ENCODE measurements at places on chromosomes 3 and 15. TPM values are rescaled to one million over a fixed set of nuclear protein-coding genes. Genes with fewer than 3 reads are reported as not detected.

DNA sequence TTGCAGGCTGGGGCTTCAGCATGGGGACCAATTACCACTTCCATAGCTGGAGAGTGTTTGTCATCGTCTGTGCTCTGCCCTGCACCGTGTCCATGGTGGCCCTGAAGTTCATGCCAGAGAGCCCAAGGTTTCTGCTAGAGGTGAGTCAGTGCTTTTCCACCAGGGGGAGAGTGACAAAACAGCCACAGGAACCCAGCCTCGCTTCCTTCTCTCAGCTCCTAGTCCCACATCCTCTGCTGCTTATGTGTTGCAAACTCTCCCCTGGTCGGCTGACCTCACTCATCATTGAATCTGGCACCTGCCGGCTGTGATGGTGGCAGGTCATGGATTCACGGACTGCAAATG is 158.3 kb downstream of the SV2B start:
- no peak for DNase-seq

- DNase-seq: no peak
Observed at GRCh38 chr3:189316296-189317019, 144.7 kb downstream of the TPRG1 start.

DNA sequence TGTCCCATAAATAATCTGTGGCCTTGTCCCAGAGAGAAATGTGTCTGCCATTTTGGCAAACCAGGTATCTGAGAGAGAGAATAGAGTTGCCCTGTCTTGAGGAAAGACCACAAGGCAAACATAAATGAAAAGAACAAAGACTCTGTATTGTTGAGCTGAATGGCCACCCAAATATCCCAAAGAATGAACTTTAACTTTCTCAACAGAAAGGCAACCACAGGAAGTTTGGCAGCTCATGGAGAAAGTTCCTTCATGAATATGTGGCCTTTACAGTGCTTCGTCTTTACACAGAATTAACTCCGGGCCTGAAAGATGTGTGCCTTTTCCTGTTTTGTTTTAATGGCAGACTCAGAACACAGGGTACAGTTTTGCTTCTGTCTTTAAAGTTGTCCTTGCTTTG is 41.4 kb upstream of the THBS1 start:
- DNase-seq: no peak

GRCh38 chr15:99857836-99858235 is 124.6 kb upstream of the LYSMD4 start:
- DNase-seq: no peak

DNA sequence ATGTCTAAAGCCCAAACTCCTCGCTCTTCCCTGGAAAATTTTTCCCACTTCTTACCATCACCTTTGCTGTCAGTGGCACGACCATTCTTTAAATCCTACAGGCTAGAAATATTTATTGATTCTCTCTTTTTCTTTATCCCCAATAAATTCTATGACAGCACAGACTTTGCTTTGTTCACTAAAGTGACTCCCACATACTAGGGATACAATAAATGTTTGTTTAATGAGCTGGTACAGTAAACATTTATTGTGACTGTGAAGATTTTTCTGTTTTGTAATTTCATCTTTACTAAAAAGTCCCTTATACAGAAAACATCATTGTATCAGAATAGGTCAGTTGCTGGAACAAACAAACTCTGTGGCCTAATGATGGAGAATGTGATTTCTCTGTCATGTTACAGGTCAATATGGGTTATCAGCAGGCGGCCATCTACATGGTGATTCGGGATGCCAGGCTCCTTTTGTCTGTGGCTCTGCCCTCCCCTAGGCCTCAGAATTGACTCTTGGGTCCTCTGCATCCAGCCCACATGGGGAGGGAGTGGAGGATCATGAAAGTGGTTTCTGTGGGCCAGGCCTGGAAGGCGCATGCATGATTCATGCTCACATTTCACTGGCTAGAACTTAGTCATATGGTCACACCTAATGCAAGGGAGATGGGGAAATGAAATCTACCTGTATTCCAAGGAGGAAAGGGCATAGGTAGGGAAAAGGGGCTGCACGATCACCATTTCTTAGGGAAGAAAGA is 22.7 kb upstream of the KNG1 start:
- no peak for DNase-seq

DNA sequence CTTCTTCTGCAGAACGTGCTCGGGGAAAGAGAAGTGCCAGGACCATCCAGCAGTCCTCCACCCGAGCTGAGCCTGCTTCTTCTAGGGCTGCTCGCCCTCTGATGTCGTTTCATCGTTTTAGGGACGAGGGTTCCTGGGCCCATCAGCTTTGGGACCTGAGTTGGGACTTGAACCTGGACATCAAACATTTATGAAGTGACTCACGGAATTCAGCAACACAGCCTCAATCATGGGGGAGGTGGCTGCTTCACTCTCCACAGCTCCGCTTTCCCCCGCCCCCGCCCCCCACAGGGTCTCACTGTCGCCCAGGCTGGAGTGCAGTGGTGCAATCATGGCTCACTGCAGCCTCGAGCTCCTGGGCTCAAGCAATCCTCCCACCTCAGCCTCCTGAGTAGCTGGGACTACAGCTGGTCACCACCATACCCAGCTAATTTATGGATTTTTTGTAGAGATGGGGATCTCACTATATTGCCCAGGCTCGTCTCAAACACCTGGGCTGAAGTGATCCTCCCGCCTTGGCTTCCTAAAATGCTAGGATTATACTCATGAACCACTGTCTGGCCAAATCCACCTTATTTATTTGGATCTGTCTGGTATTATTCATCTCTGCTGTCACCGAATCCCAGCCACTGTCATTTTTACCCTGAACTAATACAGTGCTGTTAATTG is 725 bp upstream of the SCAMP2 start:
- DNase-seq: peak; percentile 7

- no peak for DNase-seq
Observed at GRCh38 chr15:47844437-47844836, 127.1 kb downstream of the SEMA6D start.

- no peak for DNase-seq
Observed at GRCh38 chr15:72174551-72175165, 22.9 kb downstream of the GRAMD2A start.

GRCh38 chr15:81275711-81276392 is 48.1 kb downstream of the STARD5 start:
- no peak for DNase-seq

DNA sequence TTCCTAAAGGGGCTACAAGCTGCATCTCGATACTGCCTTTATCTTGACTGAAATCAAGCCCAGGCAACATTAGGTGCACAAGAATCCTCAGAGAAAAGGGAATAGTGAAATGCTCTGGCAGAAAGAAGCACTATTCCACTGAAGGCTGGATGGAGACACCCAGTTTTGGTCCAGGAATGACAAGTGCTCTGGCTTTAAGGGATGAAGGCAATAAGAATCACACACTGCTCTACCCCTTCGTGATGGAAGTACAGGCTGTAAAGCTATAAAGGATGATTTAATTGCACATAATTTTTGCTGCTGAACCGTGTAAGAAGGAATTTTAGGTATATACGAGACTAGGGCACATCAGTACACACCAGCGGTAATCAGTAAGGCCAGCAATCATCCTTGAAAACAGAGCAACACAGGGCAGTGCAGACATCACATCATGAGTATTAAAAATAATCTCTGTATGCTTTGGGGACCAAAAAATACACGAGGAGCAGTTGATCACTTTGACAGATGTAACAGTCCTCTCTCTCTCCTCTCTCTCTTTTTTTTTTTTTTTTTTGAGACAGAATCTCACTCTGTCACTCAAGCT is 414.6 kb upstream of the TBL1XR1 start:
- no peak for DNase-seq

DNA sequence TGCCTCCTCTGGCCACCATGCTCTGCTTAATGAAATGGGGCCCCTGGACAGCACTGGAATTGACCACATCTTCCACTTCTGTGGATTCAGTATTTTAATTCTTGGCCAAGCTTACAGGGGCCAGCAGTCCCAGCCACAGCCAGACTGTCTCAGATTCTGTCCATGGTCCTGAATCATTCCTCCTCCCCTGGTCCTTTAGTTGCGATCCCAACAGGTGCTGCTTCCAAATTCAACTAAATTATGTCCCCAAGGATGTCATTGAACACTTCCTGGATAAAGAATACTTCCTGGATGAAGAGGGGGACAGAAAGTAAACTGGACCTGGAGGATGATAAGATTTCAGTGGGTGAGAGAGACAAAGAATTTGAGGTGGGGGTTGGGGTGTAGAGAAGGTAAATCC is 111.1 kb upstream of the FOXB1 start:
- DNase-seq: peak; percentile 15

DNA sequence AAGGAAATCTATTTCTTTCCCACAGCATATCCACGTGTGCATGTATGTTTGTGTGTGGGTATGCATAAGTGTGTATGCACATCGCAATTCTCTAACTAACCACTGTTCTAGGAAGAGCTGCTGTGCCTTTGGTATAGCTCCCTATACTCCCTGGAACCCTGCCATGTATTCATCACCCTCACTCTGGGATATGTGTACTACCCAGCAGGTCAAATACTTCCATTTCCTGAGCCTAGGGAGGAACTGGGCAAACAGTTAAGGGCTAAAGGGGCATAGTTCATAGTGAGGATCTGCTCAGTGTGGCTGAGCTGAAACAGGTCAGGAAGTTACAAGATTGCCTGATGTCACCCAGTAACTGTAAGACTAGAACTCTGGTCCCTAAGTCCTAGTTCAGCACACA is 260.4 kb downstream of the RPLP1 start:
- no peak for DNase-seq

GRCh38 chr15:93803421-93804152 is 427.8 kb upstream of the MCTP2 start:
- no peak for DNase-seq

DNA sequence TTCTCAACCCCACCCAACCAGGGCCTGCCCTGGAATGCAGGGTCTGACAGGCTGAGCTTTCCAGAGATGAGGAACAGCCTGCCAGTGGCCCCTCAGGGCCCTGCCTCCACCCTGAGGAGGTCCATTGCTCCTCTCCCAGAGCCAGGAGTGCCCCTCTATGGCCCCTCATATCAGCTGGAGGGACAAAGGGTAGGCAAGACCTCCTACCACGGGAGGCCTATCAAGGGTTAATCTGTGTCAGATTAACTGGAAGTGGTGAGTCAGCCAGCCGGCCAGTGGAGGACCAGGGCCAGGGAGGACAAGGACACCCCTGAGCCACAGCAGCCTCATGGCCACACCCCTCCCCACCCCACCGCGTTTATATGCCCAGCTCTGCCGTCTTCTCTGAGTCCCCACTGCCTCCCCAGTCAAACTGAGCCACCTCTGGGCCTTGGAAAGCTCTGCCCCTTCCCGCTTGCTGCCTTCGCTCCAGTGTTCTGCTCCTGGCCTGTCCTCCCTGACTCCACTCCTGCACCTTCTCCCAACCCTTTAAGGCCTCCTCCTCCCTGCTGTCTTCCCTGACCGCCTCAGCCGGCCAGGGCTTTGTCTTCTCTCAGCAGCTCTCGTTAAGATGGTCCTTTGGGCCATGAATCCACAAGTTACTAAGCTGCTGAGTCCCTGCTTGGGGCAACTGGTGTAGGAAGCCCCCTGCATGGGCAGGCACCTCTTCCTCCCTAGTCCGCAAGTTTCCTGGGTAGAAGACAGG is 6.5 kb downstream of the CCDC33 start:
- DNase-seq: no peak

DNA sequence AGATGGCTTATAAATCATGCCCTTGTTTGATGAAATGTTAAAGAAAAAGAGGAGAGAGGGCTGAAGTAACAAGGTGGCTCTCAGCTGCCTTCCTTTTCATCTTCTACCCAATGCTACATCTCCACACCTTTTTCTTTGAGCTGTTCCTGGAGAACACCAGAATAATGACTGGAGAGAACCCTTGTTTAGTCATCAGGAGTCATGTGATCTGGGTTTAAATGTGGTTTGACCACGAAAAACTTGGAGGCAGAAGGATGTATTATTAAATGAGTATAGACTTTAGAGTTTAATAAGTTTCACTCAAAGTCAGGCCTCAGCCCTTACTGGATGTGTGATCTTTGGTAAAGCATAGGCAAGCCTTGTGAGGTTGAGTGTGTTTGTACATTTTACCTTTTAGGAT is 230.3 kb upstream of the TBL1XR1 start:
- no peak for DNase-seq

GRCh38 chr3:171428892-171429291 is 31.3 kb downstream of the TNIK start:
- no peak for DNase-seq

DNA sequence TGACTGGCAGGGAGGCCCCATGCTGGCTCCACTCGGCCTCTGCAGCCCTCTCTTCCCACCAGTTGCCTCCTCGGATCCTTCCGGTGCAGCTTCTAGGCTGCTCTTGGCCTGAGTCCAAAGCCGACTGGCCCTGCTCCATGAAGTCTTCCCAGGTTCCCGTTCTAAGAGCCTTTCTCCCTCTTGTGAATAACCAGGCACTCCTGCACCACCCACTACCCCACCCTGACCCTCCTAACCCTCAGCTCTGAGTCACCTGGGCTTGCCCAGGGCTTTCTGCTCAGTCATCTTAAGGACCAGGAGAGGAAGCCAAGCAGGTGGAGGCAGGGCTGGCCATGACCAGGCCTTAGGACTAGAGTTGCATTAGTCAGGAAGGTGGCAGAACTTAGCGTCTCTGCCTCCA is 28.1 kb upstream of the CNBP start:
- DNase-seq: peak; percentile 79

GRCh38 chr3:117728226-117728625 is 1018.6 kb downstream of the TUSC7 start:
- DNase-seq: no peak

- no peak for DNase-seq
Observed at GRCh38 chr15:39553947-39554693, 26.8 kb upstream of the THBS1 start.

GRCh38 chr15:34855413-34855812 is 60.1 kb upstream of the ACTC1 start:
- DNase-seq: no peak

- DNase-seq: no peak
Observed at GRCh38 chr3:43154980-43155379, 49.1 kb upstream of the POMGNT2 start.

GRCh38 chr3:161941891-161942290 is 445.3 kb downstream of the OTOL1 start:
- no peak for DNase-seq

Gene DLEC1
- not detected for total RNA-seq

Gene IL5RA
- total RNA-seq: not detected

Gene ADAMTSL3
- not detected for total RNA-seq

Gene KLHL40
- not detected for total RNA-seq

Gene CD47
- total RNA-seq: 28.3 TPM

Gene GRAMD2A
- total RNA-seq: 0.43 TPM

Gene UBE2Q2
- 20.8 TPM for total RNA-seq

Gene OPA1
- 56.0 TPM for total RNA-seq

Gene C3orf20
- not detected for total RNA-seq

Gene TMEM212
- total RNA-seq: not detected

Gene CCDC9B
- 8.9 TPM for total RNA-seq

Gene USP8
- 69.2 TPM for total RNA-seq

Gene DPPA2
- not detected for total RNA-seq

Gene RASGRF1
- total RNA-seq: not detected

Gene LRRC31
- total RNA-seq: not detected

Gene TMEM45A
- 8.9 TPM for total RNA-seq

Gene ADGRG7
- total RNA-seq: not detected

Gene TEX264
- total RNA-seq: 33.1 TPM

Gene MKRN3
- total RNA-seq: not detected

Gene ANKRD63
- total RNA-seq: not detected

Gene ZNF774
- 0.69 TPM for total RNA-seq

Gene HESX1
- total RNA-seq: not detected

Data from NCI-H460 (cell line).